ENCODE measurements at places on chromosomes 7 and 10.

GRCh38 chr7:50303335-50304128 is 984 bp upstream of the IKZF1 start:
- DNase-seq, result peak; percentile 48

DNA sequence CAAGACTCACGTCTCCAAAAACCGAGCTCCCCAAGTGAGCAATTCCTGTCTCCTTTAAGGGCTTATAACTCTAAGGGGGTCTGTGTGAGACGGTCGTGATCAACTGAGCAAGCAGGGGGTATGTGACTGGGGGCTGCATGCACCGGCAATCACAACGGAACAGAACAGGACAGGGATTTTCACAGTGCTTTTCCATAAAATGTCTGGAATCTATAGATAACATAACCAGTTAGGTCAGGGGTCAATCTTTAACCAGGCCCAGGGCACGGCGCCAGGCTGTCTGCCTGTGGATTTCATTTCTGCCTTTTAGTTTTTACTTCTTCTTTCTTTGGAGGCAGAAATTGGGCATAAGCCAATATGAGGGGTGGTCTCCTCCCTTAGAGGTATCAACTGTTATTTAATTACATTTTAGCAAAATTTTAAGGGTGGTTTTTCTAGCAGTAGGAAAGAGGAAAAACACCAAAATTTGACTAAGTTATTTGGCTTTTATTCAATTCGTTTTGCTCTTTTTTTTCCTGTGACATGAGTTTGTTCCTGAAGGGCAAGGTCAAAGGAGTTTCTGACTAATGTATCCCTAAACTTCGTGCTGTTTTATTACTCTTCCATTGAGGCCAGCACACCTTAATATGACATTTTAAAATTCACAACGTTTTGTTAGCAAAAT is 121.4 kb upstream of the SEC61G start:
- no peak for DNase-seq

DNA sequence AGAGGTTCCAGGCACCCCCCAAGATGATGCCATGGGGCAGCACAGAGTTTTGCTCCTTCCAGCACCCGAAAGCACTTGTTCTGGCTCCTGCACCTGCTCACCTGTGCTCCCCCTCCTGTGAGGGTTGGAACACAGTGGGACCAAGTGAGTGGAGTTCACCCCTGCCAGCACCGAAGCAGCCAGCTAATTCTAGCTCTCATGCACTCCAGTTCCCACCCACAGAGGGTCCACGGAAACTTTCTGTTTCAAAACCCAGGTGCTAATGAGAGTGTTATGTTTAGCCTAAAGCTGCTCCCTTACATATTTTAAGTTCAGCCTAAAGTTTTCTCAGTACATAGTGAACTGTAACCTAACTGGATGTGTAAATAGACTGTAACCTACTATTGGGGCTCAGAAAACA is 42.6 kb upstream of the SLC35G1 start:
- no peak for DNase-seq

DNA sequence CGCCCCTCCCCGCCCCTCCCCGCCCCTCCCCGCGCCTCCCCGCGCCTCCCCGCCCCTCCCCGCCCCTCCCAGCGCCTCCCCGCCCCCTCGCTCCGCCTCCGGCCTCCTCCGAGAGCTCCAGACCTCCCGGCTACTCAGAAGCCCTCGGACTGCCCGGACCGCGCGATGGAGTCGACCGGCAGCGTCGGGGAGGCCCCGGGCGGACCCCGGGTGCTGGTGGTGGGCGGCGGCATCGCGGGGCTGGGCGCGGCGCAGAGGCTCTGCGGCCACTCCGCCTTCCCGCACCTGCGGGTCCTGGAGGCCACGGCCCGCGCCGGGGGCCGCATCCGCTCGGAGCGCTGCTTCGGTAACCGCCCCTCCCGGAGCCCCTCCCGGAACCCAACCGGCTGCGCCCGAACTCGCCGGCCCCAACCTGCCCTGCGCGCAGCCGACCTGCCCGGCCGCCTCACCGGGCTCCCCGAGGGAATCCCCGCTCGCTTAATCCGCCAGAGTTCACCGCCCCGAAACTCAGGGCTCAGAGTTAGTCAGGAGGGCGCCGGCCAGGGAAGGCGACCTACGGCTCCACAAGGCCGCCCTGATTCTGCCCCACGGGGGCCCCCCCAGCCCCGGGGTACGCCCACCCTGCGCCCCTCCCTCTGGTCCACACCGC is at the start of gene PAOX:
Gene PAOX, plus strand, starts transcription at position 111 of the 649 bp plus-strand sequence. Its CDS starts 55 bp downstream, at position 166.
- DNase-seq, result peak; percentile 80

DNA sequence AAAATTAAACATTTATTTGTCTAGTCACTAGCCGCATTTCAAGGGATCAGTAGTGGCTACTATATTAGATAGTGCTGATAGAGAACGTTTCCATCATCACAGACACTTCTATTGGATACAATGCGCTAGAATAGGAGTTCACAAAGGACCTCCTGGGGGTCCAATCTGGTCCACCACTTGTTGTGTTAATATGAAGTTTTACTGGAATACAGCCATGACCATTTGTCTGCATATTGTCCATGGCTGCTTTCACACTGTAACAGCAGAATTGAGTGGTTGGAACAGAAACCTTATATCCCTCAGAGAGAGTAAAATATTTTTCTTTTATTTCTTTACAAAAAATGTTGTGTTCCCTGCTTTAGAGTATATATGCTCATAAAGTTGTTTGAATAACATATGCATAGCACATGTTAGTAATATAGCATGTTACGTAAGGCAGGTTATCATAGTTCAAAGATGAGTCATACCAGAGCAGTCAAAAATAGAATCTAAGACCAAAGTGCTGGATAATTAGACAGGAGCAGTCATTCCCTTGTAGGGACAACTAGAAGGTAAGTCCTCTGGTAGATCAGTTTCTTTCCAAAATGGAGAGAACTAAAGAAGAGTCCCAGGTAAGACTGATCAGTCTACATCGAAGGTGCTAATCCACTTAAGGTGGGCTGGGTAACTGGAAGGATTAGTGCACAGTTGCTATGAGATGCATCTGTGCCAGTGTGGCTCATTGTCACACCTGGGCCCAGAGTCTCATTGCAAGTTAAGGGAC is 14.9 kb downstream of the BZW2 start:
- DNase-seq, result no peak

- DNase-seq, result no peak
Measured at GRCh38 chr10:6218692-6219493, 16.2 kb downstream of the PFKFB3 start.

GRCh38 chr7:30927559-30927958 is 15.9 kb downstream of the AQP1 start:
- no peak for DNase-seq

DNA sequence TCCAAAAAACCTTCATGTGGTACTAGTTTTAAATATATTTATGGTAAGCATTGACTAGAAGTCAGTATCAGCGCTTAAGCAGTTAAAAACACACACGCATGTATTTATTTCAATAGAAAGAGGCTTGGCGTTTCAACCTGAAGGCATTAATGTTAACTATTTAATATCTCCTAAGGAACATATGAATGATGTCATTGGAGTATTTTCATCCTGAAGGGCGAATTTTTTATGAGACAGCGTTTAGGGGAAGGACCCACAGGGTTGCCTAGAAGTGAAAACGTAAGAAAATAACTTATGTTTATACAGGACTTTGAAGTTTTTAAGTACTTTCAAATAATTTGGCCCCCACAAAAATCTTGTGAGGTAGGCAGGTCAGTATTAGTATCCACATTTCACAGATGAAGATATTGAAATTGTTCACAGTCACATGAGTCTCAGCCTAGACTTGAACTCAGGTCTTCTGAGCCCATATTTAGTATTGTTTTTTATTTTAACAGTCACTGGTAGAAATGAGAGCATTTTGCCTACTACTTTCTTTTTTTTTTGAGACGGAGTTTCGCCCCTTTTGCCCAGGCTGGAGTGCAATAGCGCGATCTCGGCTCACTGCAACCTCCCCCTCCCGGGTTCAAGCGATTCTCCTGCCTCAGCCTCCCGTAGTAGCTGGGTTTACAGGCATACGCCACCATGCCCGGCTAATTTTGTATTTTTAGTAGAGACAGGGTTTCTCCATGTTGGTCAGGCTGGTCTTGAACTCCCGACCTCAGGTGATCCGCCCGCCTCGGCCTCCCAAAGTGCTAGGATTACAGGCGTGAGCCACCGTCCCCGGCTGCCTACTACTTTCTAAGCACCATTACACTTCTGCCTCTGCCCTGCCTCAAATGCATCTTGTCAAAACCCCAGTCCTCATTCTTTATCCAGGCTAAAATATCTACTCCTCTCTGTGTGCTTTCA is 1.8 kb downstream of the SLK start:
- DNase-seq, result no peak

All from activated CD4-positive, alpha-beta T cell treated with anti-CD3 and anti-CD28 coated beads for 36 hours (primary cell).